Brain (organoid and tissue), 16 donors: ENCODE measurements at places on chromosomes 5 and 9.

- no peak for DNase-seq
Observed at GRCh38 chr5:158813275-158813674, 286.4 kb downstream of the EBF1 start.

DNA sequence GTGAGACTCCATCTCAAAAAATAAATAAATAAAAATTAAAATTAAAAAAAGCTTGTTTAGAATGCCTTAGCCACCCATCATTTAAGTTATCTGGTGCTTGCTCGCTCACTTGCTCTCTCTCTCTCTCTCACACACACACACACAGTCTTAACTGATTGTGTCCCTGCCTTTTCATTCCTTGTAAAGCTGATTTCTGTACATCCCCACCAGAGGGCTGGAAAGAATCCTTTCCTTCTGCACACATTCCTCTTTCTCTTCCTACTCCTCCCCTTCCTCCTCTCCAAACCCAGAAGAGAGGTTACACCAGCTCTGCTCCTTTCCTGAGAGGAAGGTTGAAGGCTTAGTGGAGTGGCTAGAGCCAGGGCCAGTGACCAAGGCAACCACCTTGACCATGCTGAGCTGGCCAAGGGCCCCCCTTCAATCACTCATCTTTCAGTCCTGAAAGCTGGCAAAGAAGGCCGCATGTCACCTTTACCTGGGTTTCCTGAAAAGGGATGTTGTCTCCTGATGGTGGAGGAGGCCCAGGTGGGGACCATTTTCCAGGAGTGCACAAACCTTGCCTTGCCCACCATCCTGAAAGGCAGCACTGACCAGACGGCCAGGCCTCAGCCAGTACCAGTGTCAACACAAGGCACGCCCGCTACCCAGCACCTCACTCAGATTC, 25.6 kb downstream of the STK10 start:
- DNase-seq = peak; percentile 32

GRCh38 chr5:19498852-19499251, 489.1 kb downstream of the CDH18 start:
- no peak for DNase-seq

DNA sequence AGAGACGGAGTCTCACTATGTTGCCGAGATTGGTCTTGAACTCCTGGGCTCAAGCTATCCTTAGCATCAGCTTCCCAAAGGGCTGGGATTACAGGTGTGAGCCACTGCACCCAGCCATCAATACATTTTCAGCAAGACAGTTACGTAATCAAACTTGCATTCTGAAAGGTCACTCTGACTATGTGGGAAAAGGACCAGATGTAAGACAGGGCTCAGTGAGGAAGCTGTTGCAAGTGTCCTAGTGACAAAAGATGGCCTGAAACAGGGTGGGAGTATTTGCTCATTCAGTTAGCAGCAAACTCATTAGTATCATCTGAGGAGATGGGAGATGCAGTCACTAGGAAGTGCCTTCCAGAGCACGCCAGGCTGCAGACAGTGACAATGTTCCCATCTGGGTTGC, 16.9 kb downstream of the MED27 start:
- no peak for DNase-seq

DNA sequence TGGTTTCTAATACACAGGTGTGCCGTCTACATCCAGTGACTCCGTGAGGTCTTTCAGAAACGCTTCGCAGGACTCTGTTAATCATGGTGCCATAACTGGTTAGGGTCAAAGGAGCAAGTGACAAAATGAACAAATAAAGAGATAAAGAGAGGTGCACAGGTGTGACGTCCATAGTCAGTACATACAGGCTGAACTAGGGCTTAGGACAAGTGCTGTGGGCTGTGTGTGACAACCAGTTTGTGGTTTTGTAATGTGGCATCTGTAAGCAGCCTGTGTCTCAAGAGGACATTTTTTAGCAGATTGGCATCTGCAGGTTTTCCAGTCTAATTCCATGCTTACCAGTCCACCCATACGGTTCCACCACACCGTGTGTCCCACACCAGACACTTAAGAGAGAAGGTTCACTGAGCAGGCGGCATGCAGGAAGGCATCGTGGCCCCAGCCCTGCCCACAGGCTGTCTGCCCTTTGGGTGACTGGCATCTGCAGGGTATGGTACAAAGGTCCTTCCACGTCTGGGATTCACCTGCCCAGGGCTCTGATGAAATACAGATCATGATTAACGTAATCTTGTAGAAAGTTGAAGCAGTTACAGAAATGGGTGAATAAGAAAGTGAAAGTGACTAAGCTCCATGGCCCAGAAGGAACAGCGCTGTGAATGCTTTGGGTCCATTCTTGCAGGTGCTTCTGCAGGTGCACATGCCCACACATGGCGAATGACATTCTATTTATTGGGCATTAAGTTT, 26.9 kb downstream of the SRD5A1 start:
- DNase-seq = no peak

- no peak for DNase-seq
Observed at GRCh38 chr9:123656565-123656964, 273.4 kb downstream of the DENND1A start.

DNA sequence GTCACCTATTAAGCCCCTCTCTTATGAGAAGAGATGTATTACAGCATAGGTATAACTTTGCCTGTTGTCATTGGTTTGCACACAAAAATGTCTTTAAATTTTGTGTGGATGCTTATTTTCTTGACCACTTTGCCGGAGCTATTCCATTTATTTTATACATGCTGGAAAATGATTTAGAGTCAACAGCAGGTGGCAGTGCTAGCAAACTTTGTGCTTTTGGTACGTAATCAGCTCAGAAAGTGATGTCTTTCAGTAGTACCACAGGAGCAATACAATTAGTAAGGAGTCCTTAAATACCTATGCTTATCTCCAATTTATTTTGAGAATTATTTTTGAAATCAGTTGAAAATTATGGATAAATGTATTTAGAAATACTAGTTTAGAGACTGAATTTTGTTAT, 19.8 kb upstream of the NUDT12 start:
- peak; percentile 75 for DNase-seq

GRCh38 chr9:6656614-6657300, 11.2 kb upstream of the GLDC start:
- DNase-seq = peak; percentile 25

- DNase-seq = no peak
Observed at GRCh38 chr5:40437452-40437861, 242.3 kb upstream of the PTGER4 start.

DNA sequence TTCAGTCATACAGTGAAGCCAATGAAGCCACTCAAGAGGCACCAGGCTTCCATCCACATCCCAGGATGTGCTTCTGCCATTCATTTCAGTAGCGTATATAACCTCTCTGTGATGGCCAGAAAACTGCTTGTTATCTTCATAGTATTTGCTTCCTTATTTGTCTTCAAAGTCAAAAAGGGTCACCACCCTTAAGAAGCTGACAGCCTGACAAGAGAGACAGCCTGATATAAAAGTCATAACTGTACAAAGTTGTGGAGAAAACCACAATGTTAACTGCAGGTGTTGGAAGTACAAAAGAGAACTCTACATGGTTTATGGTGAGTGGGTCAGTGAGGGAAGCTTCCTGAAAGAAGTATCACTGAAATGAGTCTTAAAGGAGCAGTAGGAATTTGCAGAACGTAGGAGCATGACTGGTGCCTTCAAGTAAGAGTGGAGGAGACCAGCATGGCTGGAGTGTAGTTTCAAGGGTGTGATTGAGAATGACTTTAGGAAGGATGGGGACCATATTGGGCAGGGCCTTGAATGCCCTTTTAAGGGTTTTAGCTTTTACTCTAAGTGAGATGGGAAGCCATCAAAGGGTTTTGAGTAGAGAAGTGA, 33.7 kb downstream of the NIM1K start:
- no peak for DNase-seq

DNA sequence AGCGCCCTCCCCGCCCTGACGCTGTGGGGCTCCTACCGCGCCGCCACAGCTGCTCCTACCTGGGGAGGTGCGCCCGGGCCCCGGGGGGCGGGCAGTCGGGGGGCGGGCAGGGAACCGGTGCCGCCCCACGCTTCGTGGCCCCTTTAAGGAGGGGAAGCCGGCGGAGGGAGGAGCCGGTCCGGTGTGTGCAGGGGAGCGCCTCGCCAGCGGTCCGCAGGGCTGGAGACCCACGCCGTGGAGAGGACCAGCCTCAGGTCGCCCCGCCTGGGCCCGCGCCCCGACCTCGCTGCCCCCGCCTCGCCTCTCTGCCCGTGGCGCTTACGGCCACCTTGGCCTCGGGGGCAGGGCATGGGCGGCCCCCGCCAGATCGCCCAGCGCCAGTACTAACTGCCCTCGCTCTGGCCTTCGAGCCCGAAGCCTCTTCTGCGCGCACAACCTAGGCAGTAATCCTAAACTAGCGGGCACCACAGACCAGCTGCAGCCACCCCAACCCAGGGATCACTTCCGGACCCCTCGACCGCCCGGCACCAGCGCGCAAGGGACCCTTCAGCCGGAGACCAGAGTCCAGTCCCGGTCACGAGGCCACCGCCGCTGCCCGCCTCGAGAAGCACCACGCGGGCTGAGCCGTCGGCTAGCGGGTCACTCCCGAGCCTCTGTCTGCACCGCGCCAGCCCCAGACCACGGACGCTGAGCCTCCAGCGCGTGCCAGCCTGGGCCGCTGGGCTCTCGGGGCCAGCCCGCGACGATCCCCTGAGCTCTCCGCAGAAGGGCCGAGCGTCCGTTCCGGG, at the start of gene FOXE1:
TSS of gene FOXE1 (plus strand) at position 171 of the 788 bp plus-strand sequence. CDS start 689 bp downstream, outside the sequence.
- peak; percentile 40 for DNase-seq

DNA sequence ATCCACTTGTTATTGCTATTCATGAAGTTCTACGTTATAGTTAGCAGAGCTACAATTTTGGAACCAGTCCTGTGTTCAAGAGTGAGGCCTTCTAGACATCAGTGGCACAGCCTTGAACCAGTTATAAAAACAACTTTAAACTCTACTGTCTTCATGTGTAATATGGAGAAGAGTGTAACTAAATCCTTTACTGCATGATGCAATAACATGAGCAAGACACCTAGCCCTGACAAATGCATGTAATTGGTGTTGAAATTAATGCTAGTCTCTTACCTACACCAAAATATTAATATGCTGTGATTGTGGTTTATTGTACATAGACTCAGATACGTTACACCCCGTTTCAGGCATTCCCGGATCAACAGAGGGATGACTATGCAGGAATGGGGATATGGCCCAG, 654.6 kb downstream of the IRX1 start:
- DNase-seq = no peak

DNA sequence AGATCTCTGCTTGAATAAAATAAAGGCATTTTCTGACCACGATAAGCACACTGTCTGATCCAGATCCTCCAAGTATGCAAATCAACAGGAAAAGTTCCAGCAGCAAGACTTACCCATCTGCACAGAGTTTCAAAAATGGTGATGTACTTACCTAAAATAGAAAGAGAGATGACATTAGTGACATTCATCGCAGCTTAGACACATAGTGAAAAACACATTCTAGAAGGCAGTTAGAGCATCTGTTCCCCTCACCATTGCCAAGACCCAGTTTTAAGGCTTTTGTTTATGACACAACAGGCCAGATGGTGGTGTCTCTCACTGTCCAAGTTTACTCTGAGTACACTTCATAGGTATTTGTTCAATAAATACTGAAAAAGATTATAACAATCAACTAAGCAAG, 207.7 kb downstream of the PDE4D start:
- peak; percentile 99 for DNase-seq

GRCh38 chr5:139276426-139276825, 17.1 kb upstream of the MATR3 start:
- DNase-seq = no peak

DNA sequence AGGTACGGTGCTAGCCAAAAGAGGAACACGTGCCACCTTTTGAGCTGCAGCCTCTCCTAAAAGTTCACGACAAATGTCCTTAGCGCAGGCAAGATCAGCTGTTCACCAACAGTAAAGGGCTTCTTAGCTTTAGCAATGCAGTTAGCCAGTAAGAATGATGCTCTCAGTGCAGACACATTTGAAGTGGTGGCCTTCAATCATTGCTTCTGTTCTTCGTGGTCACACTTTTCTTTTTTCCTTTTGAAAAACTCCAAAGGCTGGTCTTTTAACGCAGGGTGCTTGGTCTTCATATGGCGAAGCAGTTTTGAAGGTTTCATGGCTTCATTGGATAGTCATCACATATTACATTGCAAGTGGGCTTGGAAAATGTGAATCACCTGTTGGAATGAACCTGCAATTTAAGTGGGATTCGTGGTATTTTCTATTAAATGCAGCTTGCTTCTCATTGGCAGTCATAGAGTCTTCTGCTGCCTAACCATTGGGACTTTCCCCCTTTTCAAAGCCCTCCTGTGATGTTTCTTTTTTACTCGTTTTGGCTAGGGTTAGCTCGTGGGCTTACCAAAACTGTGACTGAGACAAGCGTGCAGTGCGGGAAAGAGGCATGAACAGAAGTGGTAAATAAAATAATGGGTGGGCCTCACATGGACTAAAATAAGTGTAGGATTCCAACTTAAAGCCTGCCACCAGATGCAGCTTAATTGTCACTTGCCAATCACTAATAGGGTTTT, 100.9 kb downstream of the MRPL36 start:
- DNase-seq = no peak

DNA sequence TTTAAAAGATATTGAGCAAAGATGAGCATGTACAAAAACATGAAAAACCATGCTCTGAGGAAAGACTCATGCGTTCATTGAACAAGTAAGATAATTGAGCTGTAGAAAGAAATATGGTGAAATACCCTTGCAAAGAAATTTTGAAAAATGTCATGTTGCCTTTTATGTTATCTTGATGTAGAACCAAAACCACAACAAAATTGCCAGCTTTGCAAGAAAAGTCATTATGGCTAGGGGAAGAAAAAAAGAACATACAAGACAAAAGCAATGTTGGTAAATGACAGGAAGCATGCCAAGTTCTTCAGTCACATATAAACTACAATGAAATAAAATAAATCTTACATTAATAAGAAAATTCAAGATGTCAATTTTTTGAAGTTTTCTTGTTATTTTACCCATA, 368.0 kb downstream of the IRX1 start:
- DNase-seq = no peak

DNA sequence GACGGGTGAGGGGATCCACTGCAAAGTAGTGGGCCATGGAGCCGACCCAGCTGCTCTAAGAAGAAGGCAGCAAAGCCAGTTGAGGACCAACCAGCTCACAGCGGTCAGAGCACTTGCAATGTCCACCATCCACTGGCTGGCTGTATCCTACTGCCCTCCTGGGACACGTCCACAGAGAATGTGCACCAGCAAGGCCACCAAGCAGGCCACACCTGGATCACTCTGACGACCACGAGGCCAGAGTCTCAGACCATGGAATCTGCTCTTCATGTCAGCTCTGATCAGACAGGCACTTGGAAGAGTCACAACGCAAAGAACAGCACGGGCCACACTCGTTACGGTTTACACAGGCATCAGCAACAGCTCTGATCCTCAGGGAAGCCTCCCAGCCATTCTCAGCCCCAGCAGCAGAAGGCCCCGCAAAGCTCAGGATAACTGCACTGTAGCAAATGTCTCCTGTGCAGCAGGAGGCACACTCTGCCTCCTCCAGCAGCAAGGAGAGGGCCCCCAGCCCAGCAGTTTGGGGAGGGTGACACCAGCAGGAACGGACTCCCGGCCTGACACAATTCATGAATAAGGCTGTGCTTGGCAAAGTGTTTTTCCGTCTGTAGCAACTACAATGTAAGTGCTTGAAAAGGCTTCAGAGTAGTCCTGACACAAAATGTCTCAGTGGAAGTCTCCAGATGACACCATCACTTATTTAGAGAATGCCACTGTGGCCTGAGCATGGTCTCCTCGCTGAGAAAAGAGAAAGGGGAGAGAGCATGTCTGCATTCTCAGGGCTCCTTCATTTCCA, 15.7 kb downstream of the SEMA4D start:
- no peak for DNase-seq

GRCh38 chr5:60410427-60410826, 289.5 kb downstream of the DEPDC1B start:
- DNase-seq = no peak

- DNase-seq = no peak
Observed at GRCh38 chr9:91212596-91213243, 149.0 kb downstream of the AUH start.
